Suppressor macrophage treated with lipopolysaccharide for 4 hours (primary cell): ENCODE measurements at places on chromosomes 4 and X.

- DNase-seq: no peak
Observed at GRCh38 chrX:7088968-7089615, 58.4 kb upstream of the STS start.

GRCh38 chrX:21972721-21973120 is 32.2 kb downstream of the SMS start:
- DNase-seq: no peak

- peak; percentile 63 for DNase-seq
Observed at GRCh38 chrX:1248331-1249061, 20.1 kb upstream of the CSF2RA start.

DNA sequence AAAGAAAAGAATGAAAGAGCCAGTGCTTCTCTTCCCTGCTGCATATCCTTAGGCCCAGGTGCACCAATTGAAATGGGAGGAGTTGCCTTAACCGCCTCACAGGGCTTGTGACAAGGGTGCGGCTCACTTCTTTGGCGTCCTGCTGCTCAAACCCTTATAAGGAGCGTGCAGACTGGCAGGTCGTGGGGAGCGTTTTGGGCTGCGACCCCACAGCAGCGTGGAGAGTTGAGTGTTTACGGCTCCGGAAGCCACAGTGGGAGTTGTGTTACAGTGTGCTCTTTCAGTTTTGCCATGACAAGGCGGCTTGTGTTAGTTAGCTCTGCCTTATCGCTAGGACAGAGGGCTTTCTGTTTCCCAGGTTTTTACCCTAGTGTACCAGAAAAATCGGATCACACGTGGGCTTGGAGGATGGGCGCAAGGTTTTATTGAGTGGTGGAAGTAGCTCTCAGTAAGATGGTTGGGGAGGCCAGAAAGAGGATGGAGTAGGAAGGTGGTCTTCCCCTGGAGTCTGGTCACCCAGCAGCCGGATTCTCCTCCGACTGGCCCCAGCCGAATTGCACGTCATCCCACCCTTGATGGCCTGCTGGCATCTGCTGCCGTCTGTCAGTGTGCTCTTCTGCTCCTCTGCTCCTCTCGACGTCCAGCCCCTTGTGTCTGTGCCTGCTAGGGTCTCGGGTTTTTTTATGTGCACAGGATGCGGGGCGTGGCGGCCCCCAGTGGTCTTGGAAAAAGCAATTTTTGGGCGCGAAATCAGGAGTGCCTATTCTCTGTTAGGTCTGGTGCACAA is 718.9 kb downstream of the ARAP2 start:
- DNase-seq: no peak

DNA sequence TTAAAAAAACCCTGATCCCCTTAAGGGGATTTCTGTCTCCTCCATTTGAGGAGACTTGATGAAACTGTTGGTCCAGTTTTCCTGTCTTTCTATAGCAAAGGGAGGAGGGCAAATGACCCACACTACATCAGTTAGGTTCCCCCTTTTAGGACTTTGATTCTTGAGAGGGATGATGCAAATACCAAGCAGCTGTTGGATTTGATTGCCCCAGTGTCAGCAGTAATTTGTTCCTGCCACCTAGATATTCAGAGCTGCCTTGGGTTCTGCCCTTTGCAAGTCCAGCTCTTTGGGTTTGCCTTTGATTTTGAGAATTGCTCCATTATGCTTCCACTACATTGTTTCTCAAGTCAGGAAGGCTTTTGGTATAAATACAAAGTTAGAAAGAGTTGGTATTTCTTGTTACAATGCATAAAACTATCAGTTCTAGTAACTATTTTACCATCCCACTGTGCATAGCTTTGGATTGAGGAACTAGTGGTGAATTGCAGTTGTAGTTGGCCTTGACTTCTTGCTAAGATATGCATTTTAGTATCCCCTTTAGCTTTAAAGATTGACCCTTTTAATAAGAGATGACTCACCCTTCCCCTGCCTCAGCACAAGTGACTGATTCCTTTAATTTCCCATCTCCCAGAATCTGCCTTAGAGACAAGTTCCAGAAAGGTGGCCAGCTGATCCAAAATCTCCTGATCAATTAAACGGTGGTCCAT is 24.3 kb upstream of the ZNF330 start:
- DNase-seq: no peak

DNA sequence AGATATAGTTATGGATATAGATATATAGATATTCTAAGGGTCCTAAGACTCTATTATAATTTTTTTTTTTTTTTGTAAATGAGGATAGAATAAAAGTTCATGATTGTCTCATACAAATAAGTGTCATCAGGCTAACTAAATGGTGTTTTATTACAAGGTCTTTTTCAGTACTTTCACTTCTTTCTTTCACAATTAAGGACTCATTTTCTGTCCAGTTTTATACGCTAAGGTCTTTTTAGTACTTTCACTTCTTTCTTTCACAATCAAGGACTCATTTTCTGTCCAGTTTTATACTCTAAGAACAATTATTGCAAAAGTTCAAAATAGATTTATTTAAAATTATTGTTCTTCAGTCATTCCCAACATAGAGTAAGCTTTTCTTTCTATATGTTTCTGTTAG is 32.7 kb downstream of the RUFY3 start:
- peak; percentile 76 for DNase-seq

DNA sequence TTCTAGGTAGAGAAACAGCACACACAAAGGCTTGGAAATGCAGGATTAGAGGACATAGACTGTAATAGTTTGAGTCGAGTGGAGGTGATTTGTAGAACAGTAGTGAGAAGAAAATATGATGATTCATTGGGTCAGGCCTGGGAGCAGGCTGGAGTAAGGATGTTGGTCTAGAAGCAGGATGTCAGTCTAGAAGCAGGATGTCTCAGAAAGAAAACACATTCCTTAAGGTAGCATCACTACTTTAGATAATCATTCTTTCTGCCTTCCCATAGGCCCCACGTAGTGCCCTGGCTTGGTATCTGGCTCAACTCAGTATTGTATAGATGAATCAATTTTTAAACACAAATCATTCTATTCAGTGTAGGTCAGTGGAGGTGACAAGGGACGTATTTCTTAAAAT is 11.2 kb upstream of the DACH2 start:
- DNase-seq: no peak
